ENCODE measurements at places on chromosomes 2 and 18. TPM values are rescaled to one million over a fixed set of nuclear protein-coding genes. Genes with fewer than 3 reads are reported as not detected.

DNA sequence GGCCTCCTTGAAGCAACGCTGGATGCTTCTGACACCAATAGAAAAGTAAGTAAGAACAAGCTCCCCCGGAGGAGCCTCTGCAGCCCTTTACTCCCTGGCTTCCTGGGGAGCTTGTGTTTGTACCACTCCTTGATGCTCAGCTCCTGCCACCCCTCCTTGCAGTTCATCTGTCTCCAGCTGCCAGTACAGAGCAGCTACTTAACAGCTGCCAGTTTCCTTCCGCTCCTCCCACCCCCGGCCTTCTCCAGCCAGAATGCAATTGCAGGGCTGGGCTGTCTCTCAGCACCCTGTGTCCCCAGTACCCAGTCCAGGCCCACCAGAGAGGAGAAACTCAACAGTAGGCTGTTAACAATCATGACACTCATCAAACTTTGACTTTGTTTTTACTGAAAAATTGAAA, 109.4 kb downstream of the AOX1 start:
- no peaks in the 10 kb centered on the region for H3K27me3 ChIP-seq
- no peak overlapping the region for H3K27ac ChIP-seq
- no peaks in the 10 kb centered on the region for H3K4me1 ChIP-seq

DNA sequence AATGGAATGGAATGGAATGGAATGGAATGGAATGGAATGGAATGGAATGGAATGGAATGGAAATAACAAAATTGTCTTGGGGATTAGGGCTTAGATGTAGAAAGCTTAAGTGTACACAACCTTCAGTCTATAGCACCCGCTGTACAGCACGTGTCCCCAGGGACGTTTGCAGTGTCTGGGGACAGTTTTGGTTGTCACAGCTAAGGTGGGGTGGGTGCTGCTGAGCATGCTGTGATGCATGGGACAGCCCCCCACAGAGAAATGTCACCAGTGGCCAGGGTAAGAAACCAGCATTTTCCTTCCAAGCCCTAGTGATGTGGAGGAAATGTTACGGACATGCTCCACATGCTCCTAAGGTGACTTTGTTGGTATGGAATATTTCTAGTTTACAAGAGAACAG, 70.8 kb downstream of the SH3RF3 start:
- H3K27me3 ChIP-seq, result no peaks in the 10 kb centered on the region
- no peak overlapping the region for H3K27ac ChIP-seq
- H3K4me3 ChIP-seq, result no peak overlapping the region
- no peaks in the 10 kb centered on the region for H3K36me3 ChIP-seq
- no peak for DNase-seq

DNA sequence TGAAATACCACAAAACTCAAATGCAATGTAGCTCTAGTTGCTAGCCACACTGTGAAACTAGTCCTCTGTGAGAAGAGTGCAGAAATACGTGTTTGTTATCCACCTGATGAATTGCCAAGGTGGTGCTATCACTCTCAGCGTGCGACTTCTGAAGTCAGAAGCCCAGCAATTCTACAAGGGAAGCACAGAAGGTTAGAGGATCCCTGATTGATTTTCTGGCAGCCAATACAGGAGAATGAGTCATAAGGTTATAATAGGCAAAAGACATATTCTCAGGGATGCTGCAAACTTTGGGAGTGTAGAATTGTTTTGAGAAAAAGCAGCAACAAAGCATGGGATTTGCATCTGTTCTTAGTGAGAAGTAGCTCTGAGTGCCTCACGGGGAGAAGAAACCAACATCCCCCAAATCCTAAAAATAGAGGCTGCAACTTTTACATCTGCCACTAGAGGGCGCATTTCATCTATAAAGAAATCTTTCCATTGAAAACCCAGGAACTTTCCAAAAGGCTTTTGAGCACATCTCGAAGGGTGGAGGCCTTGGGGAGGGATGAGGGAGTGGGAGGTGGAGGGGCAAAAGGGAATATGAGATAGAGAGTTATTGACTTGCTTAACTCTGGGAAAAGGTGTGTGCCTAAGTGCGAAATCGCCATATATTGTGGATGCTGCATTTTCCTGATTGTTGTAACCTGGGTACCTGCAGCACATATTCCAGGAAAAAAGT, 78.0 kb downstream of the TMEM182 start:
- H3K4me3 ChIP-seq, result no peak overlapping the region
- no peaks in the 10 kb centered on the region for H3K27me3 ChIP-seq
- DNase-seq, result peak; percentile 3
- H3K4me1 ChIP-seq, result no peaks in the 10 kb centered on the region
- H3K36me3 ChIP-seq, result no peaks in the 10 kb centered on the region
- H3K27ac ChIP-seq, result no peak overlapping the region

GRCh38 chr2:144942516-144943256, 422.8 kb upstream of the ZEB2 start:
- H3K36me3 ChIP-seq, result no peaks in the 10 kb centered on the region
- no peak for DNase-seq
- no peak overlapping the region for H3K27ac ChIP-seq
- no peaks in the 10 kb centered on the region for H3K4me1 ChIP-seq
- H3K4me3 ChIP-seq, result no peak overlapping the region

- DNase-seq, result no peak
- H3K4me1 ChIP-seq, result no peaks in the 10 kb centered on the region
- no peaks in the 10 kb centered on the region for H3K27me3 ChIP-seq
- no peak overlapping the region for H3K4me3 ChIP-seq
- no peaks in the 10 kb centered on the region for H3K36me3 ChIP-seq
- H3K27ac ChIP-seq, result no peak overlapping the region
Measured at GRCh38 chr18:66124394-66124793, 373.6 kb downstream of the CDH7 start.

DNA sequence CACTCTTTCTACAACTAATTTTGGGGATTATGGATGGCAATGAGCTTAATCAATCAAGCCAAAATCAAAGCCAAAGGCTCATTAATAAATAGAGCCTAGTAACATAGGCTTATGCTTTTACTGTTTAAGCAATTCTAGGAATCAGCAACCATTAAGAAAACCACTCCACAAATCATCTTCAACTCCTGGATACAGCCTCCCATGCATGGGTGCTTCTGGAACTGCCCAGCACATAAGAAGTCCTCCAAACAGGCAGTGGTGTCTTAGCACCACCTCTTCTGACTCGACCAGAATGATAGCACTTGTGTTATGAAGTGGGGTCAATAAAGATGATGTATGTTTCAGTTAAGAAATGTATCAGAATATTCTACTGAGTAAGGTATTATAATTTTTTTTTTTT, 104.4 kb upstream of the SERPINE2 start:
- no peak overlapping the region for H3K27ac ChIP-seq
- H3K36me3 ChIP-seq, result no peaks in the 10 kb centered on the region
- H3K4me3 ChIP-seq, result no peak overlapping the region
- H3K4me1 ChIP-seq, result no peaks in the 10 kb centered on the region

DNA sequence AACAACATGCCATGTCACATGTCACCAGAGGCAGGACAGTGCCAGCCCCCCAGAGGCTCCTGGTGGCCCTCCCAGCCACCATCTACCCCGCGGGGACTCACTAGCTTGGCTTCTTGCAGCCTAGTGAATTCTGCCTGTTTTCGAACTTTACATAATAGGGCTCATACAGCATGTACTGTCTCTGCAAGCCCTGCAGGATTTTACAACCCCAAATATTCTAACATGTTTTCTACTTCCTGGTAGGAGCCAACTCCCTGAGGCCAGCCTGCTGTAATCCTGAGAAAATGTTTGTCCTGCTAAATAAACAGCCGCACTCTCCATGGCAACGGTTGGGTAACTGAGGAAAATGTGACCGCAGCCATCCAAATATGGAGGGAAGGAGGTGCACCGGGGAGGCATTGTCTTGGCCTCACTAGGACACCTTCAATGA, 2.7 kb downstream of the PER2 start:
- H3K4me3 ChIP-seq, result no peak overlapping the region
- peaks cover 15% of the 10 kb centered on the region for H3K4me1 ChIP-seq
- H3K36me3 ChIP-seq, result no peaks in the 10 kb centered on the region
- no peak for DNase-seq

- no peaks in the 10 kb centered on the region for H3K27me3 ChIP-seq
- H3K36me3 ChIP-seq, result no peaks in the 10 kb centered on the region
- H3K4me3 ChIP-seq, result no peak overlapping the region
- no peak overlapping the region for H3K27ac ChIP-seq
Measured at GRCh38 chr2:79750321-79750720, 237.5 kb downstream of the CTNNA2 start.

- H3K36me3 ChIP-seq, result no peaks in the 10 kb centered on the region
- no peaks in the 10 kb centered on the region for H3K4me1 ChIP-seq
- H3K27ac ChIP-seq, result no peak overlapping the region
- no peaks in the 10 kb centered on the region for H3K27me3 ChIP-seq
- no peak for DNase-seq
- no peak overlapping the region for H3K4me3 ChIP-seq
Measured at GRCh38 chr2:174873471-174873870, 109.2 kb upstream of the CHRNA1 start.

DNA sequence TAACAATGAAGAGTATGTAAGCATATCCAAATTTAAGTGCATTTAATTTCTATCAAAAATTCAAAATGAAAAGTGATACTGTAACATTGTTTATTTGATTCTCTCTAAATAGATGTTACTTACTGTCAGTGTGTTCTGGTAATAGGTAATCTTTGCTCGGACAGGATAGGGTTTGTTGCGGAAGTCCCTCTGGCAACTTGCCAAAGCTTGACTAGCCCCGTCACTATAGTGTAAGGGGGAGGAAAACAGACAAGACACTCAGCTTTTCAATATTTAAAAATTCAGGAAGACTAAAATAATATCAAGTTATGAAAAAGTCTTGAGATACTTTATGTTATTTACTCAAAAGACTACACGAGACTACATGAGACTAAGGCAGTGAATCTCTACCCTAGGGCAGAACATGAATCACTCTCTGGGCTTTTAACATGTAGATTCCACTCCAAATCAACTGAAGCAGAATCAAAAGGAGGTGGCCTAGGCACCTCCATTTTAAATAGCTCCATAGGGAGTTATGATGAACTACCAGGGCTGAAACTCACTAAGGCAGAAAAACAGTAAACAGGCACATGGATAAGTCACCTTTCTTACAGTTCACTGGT, 5.9 kb downstream of the LMAN1 start:
- peaks cover 44% of the 10 kb centered on the region for H3K36me3 ChIP-seq
- H3K4me1 ChIP-seq, result peaks cover 8% of the 10 kb centered on the region
- no peak overlapping the region for H3K4me3 ChIP-seq
- no peak for DNase-seq

DNA sequence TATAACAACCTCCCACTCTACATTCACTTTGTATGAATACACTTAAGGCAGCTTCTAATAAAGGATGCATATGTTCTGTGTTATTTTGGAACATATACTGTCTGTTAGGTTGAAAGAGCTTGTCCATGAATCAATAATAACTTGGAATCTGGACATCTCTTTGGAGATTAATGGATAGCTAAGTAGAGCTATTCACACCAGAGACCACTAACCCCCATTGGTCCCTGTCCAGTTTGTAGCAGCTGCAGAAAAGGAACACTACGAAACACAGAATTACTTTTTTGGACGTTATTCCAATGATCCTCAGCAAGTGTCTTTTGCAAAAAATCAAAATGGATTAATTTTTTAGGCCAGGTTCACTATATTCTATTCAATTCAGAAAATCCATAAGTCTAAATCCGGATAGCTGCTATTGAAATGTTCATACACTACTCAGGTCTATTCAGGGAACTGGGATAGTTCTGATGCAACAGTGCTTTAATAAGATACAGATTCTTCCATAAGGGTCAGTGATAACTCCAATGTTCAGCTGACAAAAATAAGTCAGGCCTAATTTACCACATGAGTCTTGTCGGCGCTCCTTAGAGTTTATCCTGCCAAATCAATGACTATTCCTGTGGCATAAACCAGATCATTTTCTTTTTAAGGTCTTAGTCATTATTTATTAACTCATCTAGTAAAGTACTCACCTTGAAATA, 44.2 kb downstream of the NRXN1 start:
- no peak overlapping the region for H3K27ac ChIP-seq
- no peak for DNase-seq
- no peaks in the 10 kb centered on the region for H3K4me1 ChIP-seq
- H3K4me3 ChIP-seq, result no peak overlapping the region
- H3K36me3 ChIP-seq, result no peaks in the 10 kb centered on the region

- DNase-seq, result no peak
- peaks cover 8% of the 10 kb centered on the region for H3K36me3 ChIP-seq
- H3K27me3 ChIP-seq, result no peaks in the 10 kb centered on the region
- H3K27ac ChIP-seq, result peak overlapping the region; percentile 90
Measured at GRCh38 chr2:130371723-130372054, 15.8 kb downstream of the PTPN18 start.

GRCh38 chr2:725468-725867, 48.3 kb upstream of the TMEM18 start:
- no peak overlapping the region for H3K4me3 ChIP-seq
- peaks cover 13% of the 10 kb centered on the region for H3K4me1 ChIP-seq
- no peaks in the 10 kb centered on the region for H3K36me3 ChIP-seq
- no peaks in the 10 kb centered on the region for H3K27me3 ChIP-seq

DNA sequence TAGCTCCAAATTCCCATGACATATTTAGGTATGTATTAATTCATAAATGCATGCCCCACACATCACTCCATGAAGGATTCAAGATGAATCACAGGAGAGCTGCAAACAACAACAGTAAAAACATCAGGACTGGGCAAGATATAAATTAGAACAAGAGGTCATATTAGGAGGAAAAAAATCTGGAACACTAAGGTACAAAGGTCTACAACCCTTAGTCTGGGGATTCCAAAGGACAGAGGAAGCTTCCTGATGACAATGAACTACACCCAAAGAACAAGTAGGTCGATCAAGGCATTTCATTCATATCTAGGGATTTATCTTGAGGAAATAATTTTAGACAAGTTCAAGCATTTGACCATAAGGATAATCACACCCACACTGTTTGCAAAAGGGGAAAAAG, 14.5 kb downstream of the VPS4B start:
- no peak for DNase-seq
- no peaks in the 10 kb centered on the region for H3K4me1 ChIP-seq
- no peaks in the 10 kb centered on the region for H3K27me3 ChIP-seq
- peaks cover 2% of the 10 kb centered on the region for H3K36me3 ChIP-seq

DNA sequence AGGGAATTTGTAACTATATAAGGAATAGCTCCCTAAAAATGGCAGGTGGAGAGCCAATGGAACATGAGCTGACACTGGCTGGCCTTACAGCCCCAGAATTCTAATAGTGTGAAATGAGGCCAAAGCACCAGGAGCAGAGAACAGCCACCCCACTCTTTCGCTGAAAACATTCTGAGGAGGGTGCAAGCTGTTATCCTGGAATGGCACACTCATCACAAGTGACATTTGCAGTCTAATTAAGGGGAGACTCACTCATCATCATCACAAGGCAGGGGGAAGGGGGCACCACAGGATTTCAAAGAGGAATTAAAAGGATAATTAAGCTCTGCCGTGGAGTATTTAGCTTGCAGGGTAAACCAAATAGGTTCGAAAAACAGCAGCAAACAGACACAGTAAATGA, 94.3 kb downstream of the EDAR start:
- H3K27ac ChIP-seq, result no peak overlapping the region
- no peaks in the 10 kb centered on the region for H3K4me1 ChIP-seq
- H3K4me3 ChIP-seq, result no peak overlapping the region

TOGARAM2 gene
- not detected for polyA plus RNA-seq

ILKAP gene
- polyA plus RNA-seq, result 63.8 TPM

EFR3B gene
- polyA plus RNA-seq, result 1.3 TPM

OSR1 gene
- not detected for polyA plus RNA-seq

TFCP2L1 gene
- 0.09 TPM for polyA plus RNA-seq

SLC35F6 gene
- polyA plus RNA-seq, result 7.5 TPM

GPR35 gene
- 0.32 TPM for polyA plus RNA-seq

SLC9A4 gene
- not detected for polyA plus RNA-seq
